ENCODE measurements at places on chromosomes 4 and X. TPM values are rescaled to one million over a fixed set of nuclear protein-coding genes. Genes with fewer than 3 reads are reported as not detected.

GRCh38 chrX:154411981-154412340, 622 bp downstream of the TAFAZZIN start:
- peak; percentile 81 for DNase-seq

GRCh38 chrX:112313201-112313600, 230.6 kb upstream of the TRPC5 start:
- DNase-seq = no peak

DNA sequence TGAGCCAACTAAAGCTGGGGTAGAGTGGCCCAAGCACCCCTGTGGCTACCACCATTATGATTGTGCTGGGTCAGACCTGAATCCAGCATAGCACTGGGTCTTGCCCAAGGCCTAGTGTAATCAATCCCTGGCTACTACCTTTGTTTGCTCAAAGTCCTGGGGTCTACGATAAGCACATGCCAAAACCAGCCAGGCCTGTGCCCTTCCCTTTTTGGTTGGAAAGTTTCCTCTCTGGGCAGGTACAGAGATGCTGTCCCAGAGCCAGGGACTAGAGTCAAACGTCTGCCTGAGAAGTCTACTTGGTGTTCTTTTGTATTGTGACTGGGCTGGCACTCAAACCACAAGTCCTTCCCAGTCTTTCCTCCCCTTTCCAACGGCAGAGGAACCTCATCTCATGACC, 371.5 kb upstream of the MAGEC2 start:
- DNase-seq = no peak

GRCh38 chrX:136192839-136193414, 45.6 kb downstream of the FHL1 start:
- no peak for DNase-seq

Gene TRPC3
- 0.51 TPM for total RNA-seq

DNA sequence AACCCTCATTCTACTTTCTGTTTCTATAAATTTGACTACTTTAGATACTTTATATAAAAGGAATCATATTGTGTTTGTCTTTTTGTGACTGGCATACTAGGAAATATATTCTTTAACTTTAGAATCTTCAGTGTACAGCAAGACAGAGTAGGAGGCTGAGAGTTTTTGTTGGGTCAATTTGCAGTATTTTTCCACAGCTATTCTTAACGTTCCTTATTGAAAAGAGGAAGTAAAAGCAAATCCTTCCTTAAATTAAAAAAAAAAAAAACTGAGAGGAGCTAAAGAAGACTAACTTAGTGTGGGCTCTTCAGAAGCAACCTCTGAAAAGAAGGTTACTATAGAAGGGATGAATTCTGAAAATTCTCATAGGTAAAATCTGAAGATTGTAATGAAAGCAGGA, 1194.6 kb downstream of the ADGRL3 start:
- no peak for DNase-seq

GRCh38 chr4:183155450-183156184, 56.6 kb downstream of the WWC2 start:
- no peak for DNase-seq

DNA sequence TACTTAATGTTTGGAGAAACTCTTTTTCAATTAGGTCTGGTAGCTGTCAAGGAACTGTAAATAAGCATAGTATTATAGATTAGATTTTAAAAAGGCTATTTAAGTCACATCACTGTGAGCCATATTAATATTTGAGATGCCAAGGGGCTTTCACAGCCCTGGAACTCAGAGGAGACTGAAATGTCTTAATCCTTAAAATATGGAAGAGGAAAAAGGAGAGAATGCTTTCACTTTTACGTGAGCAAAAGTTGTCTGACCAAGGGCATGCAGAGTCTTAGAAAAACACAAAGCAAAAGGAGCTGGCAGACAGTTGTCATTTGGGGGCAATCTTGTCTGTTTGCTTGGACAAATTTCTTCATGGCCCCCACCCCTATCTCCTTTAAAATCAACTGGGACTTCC, 253.2 kb upstream of the IGFBP7 start:
- DNase-seq = no peak

DNA sequence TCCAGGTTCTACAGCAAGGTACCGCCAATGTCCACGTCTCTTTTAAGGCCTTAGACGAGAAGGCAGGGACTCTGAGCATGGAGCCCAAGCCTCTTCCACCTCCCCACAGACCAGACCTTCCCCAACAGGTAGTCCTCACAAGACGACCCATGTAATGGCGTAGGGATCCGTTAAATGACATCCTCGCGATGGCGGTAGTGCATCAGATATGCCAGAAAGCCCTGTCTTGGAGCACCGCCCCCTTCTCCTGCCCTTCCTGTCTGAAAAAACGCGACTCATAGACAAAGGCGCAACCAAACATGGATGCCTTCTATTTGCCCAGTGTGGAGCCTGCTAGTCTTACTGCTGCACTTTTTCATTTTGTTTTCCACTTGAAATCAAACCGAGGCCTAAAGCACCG, 185.4 kb downstream of the OR13H1 start:
- no peak for DNase-seq

DNA sequence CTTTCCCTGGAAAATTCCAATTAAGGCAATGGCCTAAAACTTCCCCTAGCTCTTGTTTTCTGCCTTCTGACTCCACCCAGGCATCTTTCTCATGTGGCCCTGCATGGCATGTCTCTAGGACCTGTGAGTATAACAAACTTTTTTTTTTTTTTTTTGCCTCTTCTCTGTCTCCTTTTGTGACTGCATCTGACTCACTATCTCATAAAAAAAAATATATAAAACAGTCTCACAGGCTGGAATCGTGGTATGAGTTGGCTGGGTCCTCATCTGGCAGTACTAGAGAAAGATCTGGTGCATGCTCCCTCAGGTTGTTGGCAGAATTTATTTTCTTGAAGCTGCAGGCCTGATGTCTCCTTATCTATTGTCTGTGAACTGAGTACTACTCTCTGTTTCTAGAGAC, 313.9 kb downstream of the TECRL start:
- no peak for DNase-seq

DNA sequence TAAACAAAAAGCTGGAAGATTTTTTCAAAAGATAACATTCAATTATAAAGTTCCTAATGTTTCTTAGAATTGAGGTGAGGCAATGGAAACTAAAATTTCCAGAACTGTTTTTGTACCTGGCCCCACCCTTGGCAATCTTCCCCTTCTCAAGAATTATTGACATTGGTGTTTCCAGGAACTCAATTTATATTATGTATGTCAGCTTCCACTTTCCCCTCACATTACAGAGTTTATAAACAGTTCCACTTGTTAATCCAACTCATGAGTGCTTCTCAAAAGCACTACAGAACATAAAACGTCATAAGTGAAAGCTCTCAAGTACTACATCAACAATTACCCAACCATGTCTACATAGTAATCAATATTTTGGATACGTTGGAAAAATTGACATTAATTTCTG, 107.4 kb downstream of the FAM13A start:
- DNase-seq = peak; percentile 73

Gene LRIT3
- not detected for total RNA-seq

DNA sequence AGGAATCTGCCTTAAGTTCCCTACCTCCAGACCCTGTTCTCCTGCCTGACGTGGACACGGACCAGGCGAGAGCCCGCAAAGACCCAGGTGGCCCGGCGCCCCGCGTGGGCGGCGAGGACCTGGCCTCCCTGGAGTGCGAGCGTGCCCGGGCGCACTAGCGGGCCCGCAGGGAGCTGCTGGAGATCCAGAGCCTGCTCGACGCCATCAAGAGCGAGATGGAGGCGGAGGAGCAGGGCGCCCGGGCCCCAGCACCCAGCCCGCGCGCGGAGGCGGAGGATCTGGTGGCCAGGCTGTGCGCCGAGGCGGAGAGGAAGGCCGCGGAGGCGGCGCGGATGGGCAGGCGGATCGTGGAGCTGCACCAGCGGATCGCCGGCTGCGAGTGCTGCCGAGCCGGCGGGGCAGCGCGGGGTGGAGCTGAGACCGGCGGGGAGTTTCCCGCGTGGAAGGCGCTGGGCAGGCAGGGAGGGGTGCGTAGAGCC, 18.2 kb downstream of the MRFAP1 start:
- DNase-seq = no peak

DNA sequence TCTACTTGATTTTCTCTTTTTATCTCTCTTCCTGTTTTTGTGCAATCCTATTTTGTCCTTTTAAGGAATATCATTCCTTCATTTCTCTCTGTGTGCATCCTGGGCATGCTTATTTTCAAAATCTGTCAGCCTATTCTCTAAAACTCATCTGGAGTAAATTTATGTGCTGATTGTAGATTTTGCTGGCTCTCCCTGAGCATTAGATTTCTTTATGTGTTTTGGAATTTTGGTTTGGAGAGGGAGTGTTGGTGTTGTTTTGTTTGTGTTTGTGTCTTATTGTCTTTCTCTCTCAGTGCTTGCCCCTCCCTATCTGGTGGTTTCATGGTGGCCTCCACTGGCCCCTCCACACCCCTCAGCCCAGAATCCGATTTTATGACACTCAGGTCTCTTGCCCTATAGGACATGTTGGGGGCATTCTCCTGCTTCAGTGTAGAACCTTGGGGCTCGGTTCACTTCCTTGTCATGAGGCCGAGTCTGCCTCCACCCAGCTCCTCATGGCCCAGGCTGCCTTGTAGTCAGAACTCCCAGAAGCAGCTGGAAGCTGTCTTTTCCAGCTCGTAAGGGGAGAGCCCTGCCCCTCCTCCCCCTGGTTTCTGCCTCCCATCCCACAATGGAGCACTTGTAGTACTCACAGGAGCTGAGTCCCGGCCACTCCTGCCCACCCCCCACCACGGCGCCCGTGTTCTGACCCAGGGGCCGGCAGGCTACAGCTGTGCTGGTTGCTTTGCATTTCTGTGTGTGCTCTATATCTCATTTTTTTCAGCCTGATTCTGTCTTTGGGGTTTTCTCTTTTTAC, 24.5 kb upstream of the PJA1 start:
- DNase-seq = no peak

Gene SGCB
- 24.2 TPM for total RNA-seq

Gene TRAM1L1
- total RNA-seq = 0.80 TPM

DNA sequence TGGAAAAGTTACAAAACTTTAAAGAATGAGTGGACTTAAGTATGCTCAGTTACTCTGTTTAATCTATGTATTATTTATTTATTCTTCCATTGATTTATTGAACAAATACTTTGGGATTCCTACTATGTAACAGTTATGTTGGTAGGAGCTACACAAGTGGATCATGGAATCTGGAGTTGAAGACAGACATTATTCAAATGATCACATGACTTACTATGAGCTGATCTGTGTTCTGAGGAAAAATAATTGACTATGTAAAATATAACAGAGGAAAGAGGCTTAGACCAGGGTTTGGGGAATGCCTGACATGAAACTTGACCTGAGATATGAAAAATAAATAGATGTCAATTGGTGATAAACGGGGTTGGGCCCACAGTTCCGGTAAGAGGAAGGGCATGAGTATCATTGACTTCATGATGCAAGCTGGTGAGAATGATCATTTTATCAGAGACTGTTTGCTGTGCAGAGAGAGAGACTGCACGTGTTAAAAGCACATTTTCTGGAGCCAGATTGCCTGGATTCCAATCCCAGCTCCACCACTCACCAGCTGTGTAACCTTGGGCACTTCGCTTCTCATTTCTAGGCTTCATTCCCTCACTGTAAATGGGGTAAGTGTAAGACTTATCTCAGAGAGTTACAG, 179.0 kb downstream of the SPCS3 start:
- no peak for DNase-seq

- no peak for DNase-seq
These were observed 331.6 kb downstream of the UNC5C start for GRCh38 chr4:95217197-95217596.

Gene WDR44
- total RNA-seq = 10.7 TPM

- no peak for DNase-seq
These were observed 37.2 kb downstream of the LIMCH1 start for GRCh38 chr4:41575207-41575606.

GRCh38 chrX:68894513-68895340, 65.9 kb downstream of the EFNB1 start:
- peak; percentile 77 for DNase-seq

DNA sequence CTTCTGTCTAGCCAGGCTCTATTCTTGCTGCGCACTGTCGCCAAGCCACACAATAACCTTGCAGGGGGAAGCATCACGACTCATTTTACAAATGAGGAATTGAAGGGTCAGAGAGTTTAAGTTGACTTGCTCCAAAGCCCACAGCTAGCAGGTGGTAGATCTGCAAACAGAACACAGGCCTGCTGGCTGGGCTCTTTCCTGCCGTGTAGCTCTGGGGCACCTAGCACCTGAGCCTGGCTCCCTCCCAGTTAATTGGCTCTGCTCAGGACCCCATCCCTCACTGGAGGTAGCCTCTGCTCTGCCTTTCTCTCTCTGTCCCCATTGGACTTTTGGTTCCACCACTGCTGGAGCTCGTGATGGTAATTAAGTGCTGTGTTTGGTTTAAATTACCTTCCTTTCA, 98.5 kb downstream of the NSUN7 start:
- no peak for DNase-seq

Gene ETDA
- total RNA-seq = not detected

GRCh38 chrX:131617182-131617581, 73.3 kb downstream of the OR13H1 start:
- DNase-seq = no peak

DNA sequence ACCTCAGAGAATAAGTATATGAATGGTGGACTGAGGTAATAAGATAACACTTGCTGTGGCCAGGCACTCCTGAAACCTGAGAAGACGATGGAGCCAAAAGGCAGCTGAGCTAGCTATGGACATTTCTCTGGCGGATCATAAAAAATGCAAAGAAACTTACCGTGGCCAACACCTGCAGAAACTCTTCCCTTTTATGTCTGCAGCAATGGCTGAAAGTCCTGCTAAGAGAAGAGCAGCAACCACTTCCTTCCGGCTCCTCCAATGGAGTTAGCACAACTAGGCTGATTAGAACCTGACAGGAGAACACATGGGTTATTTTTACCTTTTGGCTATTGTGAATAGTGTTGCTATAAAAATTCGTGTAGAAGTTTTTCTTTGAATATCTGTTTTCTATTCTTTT, 76.0 kb upstream of the MAGEB16 start:
- DNase-seq = no peak

Gene MTTP
- 0.22 TPM for total RNA-seq

Gene HTR2C
- not detected for total RNA-seq

GRCh38 chr4:38591617-38592337, 72.2 kb upstream of the KLF3 start:
- DNase-seq = no peak

Gene PARM1
- total RNA-seq = 120 TPM

Gene PRR32
- not detected for total RNA-seq

GRCh38 chr4:153465615-153466080, 512 bp upstream of the TMEM131L start:
- DNase-seq = peak; percentile 75

DNA sequence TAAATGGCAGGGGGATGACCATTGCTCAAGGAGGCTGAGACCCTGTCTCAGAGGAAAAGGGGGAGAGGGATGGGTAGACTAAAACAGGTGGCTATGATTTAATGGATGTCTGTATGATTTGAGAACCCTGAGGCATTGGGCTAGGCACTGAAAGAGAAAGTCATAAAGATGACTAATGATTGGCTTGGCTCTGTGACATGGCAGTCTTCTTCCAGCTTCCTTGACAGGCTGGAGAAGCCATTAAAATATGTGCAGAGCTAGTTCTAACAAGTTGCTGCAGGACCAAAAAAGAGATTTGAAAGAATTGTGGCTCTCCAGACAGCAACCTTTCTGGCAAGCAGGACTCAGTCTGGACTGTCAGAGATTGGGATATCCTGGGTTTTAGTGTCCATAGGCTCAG, 53.6 kb downstream of the AMER1 start:
- DNase-seq = no peak

Gene TCEAL3
- 29.7 TPM for total RNA-seq

Gene FAT4
- total RNA-seq = 4.3 TPM
